Stimulated activated CD8-positive, alpha-beta memory T cell treated with anti-CD3 and anti-CD28 coated beads, Interleukin-12 subunit alpha, Interleukin-12 subunit beta, amount 100 ng/mL, for 4 hours (primary cell): ENCODE measurements at places on chromosomes 3 and 15.
A peak's percentile ranks its signal among the peaks of the same experiment; 100 is the strongest.

DNA sequence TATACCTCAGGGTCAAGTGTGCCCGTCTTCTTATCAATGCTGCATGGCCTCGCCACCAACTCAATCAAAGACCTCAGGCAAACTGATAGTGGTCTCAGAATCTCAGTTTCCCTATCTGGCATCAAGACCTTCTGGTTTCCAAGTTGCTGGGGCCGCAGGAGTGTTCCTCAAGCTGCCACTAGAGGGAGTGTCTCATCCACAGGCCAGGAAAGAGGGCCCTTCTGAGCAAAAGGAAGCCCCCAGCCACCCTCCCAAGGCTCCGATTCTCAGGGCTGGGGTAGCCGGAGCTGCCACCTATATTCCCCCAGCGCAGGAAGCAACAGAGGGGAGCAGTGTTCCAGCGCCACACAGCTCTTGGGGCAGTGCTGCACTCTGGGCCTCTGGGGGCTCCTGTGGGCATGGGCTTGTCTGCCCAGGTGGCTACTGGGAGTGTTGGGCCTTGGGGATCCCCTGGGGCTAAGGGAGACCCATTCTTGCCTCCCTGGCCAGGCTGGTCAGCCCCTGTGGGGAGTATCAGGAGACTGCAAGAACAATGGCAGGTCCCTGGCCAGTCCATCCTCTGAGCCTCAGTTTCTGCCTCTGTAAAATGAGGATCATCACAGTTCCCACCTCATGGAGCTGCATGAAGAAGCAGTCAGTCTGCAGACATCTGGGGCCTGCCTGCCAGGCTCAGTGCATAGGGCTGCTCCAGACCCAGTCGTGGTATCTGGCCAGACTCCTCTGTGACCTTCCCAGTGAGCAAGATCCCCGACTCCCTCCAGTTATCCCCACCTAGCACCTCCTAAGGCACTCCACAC is 23.4 kb upstream of the SEC13 start:
- peak; percentile 22 for DNase-seq

DNA sequence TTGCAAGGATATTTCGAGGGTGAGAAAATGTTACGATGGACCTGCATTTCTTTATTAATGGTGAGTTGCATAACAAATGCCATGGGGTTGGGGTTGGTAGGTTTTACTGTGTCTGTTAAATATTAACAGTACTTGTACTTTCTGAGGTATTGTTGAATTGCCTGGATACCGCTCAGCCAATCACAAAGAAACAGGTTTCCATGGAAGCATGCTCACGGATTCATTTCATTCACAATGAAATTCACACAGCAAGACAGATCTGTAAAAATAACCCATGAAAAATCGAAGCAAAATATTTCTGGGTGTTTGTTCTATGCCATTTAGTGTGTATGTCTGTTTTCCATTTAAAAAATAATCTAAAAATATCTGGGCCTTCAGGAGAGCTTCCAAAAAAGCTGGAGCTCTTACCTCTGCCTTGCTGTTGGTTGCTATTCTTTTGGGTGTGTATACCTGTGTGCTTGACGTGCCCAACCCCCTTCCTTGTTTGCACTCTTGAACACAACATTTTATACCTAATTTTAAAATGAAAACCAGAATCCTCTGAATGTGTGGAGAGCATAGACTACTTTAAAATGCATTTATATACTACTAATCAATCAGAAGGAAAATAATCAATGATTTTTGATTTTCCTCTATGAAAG is 479.8 kb upstream of the TBL1XR1 start:
- DNase-seq = no peak

DNA sequence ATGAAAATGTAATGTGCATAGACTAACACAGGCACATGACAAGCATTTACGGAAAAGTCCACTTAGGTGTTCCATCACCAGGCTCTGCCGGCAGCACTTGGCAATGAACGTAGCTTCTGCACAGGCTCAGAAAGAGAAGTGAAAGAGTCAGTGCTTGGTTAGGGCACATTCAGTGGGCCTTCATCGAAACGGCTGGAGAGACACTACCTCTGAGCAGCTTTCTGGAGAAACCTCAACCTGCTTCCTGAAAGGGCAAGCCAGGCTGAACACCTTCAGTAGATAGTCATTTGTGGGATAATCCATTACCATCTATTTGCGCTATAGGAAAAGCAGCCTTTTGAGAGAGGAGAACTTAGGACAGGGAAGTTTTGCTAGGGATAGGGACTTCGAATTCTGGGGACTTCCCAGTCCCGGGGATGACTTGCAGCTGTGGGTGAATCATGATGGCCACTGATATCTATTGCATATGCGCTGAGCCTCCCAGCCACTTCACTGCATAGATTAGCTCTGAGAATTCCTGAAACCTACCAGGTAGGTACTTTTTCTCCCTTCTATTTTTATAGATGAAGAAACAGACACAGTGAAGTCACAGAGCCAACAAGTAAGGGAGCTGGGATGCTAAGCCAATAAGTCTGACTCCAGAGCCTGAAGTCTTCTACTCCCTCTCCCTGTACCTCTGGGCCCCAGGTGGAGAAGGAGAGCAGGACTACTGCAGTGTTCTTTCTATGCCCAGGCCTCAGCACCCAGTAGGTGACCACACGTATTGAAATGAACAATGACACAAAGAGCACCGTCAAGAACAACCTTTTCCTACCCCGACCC is 4.2 kb upstream of the SH2D7 start:
- no peak for DNase-seq

- DNase-seq = no peak
Observed at GRCh38 chr15:98668566-98669308, 20.4 kb downstream of the IGF1R start.

GRCh38 chr15:66849393-66849745 is 147.3 kb downstream of the SMAD6 start:
- DNase-seq = no peak

- DNase-seq = no peak
Observed at GRCh38 chr15:50886139-50886467, 22.4 kb upstream of the AP4E1 start.

GRCh38 chr15:45144775-45145174 is 15.0 kb downstream of the DUOX1 start:
- DNase-seq = no peak

DNA sequence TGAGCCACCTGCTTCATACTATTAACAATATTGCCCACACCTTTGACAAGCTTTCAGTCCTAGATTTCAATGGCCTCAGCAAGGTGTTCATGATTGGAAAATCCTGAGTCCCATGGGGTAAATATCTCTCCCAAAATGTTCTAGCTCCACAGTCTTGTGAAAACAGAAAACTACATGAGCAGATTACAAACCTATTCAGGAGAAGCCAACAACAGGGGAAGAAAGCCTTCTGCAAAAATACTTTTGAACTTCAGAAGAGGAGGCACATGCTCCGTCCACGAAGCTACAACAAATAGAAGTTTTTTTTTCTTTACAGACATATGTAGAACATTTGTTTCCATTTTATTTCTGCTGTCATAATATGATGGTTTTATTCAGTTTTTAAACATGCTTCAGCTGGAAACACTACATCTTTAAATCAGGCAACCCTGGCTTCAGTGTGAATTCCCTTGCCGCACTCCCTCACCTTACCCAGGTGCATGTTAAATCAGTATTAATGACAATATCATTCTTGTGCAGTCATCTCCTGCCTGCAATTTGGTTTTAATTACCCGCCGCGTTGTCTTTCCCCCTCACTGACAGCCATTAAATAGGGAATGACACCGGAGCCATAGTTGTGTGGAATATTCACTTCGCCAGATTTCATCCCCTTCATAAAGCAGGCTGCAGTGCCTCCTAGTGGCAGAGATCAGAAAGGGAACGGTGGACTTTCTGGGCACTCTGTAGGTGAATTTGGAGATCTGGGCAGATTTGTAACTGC is 725.5 kb upstream of the ARRDC4 start:
- DNase-seq = no peak

GRCh38 chr3:14452740-14453710 is 50.6 kb downstream of the SLC6A6 start:
- no peak for DNase-seq

DNA sequence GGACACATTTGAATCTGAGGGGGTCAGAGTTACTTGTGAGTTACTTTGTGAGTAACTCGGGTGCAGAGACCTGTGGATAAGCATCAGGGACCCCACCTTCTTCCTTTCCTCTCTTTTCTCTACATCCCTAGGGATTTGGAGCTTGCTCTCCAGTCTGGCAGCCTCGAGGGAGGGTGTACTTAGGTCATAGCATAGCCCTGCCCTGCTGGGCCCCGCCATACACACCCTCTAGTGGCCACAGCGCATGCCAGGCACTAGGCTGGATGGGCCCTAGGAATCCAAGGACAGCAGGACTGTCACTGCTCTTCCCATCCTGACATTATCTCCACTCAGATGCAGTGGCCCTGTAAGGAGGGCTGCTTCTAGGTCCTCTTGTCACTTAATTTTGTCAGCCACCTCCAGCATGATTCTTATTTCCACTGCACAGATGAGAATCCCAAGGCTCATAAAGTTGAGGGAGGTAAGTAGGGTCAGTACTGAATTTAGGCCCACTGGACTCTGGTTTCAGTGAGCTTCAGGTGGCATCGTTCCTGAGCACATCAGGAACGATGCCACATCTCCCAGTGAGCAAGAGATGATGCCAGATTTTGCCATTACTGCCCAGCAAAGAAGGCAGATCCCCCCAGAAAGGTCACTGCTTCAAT is 3.6 kb upstream of the SMAD6 start:
- no peak for DNase-seq

GRCh38 chr3:189132231-189132671 is 39.5 kb upstream of the TPRG1 start:
- DNase-seq = peak; percentile 62

DNA sequence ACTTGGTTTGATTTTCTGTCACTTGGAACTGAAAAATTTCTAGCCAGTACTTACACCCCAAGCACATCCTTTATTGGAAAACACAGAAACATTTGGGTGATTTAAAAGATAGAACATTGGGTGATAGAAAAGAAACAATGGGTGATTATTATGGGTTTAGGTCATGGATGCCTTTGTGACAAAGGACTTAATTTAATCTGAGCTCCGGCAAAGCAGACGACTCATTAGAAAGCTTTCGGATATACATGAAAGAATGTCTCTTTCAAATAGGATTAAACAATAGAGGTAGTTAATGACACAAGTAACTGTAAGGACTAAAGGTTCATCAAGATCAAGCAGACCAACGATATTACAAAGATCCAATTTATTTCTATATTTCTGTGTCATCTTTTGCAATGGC is 37.3 kb upstream of the CNTN4 start:
- no peak for DNase-seq

GRCh38 chr15:98705070-98705469 is 56.7 kb downstream of the IGF1R start:
- no peak for DNase-seq

DNA sequence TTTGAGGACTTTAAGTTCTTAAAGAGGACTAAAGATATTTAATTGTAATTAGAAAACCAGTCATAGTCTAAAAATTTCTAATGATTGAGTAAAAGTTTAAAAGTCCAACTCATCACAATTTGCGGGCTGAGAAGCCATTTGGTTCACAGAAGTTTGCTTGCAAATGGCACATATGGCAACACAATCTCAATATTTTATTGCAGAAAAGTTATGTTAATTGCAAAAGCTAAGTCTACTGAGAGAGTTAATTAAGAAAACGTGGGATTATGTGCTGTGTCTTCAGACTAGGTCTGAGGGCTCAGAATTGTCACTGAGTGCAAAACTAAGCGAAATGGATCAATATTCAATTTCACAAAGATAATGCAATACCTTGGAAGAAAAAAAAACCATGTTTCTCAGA is 289.7 kb downstream of the PYDC2 start:
- no peak for DNase-seq

DNA sequence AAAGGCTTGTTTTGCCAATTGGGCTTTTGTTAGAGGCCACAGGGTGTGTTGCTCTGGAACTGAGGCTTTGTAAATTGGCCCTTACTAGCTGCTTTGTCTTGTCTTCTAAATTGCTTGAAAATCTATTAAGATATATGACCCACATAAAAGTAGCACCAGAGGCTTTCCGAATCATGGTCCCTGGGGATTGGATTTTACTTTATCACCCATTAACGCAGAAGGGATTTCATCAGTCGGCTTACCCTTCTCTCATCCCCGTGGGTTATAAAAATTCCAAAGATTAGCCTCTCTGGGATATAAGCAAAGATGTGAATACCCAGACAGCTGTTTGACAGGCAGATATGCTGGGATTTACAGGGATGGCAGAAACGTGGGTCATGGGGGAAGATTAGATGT is 98.3 kb upstream of the CHL1 start:
- DNase-seq = no peak

DNA sequence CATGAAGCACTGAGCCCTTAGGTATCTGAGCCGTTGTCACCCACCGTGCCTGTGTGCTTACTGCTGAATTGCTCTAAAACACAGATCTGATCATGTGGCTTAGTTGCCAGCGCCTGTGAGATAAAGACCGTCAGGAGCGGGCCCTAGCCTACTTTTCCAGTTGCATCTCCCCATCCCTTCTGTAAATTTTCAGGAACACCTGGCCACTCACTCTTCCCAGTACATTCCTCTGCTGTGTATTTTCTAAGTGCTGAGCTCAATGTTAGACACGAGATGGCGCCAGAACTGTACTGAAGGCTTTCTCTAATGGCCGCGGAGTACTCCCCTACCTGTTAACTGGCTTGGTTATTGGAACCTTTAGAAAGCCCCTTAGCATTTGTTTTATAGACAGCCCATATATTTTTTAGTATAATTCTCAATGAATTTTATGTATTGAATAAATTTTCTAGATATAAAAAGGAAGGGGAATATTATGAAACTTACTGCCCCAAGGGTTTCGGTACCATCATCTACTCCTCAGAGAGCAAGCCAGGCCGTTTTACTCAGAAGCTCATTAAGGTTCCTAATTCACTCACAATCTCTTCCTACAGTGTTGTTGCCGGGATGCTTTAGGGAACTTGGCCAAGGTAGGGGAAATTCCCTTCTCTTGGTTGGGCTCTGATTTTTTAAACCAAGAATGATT is 16.7 kb upstream of the WNT7A start:
- DNase-seq = peak; percentile 22

GRCh38 chr3:128794067-128794768 is 68.2 kb downstream of the RAB7A start:
- no peak for DNase-seq

DNA sequence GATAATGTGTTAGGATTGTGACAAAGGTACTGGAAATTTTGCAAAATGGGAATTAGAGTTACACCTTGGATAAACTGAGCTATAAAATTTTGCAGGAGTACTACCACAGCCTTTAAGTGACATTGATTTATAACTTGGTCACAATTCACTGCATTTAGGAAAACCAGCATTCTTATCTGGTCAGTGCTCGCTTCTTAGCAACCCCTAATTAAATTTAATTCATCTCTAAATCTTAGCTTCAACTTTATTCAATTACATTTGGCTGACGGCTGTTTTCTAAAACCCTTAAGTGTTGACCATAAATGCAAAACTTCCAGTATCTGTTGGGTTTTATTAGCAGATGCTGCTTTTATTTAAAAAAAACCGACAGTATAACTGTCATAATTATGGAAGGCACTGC is 31.3 kb downstream of the TFRC start:
- no peak for DNase-seq
